HT-29 (cell line): ENCODE measurements at places on chromosomes 13 and 19.

DNA sequence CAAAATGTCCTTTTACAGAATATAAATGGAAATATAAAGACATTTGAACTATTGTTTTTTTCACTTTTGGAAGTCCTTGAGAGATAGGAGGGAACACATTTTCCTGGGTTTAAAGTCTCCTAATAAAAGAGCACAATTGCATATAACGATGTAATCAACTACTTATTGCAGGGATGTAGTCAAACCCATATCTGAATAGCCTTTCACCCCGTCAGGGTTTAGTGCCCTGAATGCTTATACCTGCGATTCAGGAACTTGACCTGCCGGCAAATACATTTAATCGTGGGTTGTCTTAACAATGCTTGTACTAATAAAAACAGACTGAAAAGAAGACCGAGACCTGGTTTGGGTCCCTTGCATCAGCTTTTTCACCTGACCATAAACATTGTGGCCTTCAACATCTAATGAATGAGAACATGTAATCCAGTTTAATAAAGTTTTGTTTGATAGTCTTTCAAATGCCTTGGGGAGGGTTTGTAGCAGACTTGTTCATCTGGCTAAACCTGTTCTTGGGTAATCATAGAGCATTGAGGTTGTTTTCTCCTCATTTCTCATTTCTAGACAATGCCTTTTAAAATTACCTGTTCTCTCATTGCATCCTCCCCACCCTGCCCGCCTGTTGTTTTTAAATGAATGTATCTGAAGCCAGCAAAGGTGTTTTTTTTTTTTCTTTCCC is 7.0 kb downstream of the KLF5 start:
- DNase-seq: peak; percentile 99

DNA sequence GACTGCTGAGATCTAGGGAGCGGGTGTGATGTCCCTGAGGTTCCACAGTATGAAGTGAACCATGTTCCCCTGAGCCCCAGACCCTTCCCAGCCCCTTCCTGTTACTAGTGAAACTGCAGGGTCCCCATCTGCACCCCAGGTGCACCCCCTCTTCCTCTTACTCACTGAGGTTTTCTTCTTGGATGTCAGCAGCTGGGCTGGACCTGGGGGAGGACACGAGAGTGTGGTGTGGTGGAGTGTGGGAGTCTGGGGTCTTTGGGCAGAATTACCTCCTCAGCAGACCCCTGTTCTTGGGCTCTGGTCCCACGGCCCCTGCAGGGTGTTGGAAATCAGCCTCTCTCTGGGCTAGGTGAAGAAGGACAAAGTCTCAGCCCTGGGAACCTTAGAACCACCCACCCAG is 3.3 kb upstream of the LILRA6 start:
- no peak for DNase-seq

GRCh38 chr13:80001510-80001842 is 339.4 kb downstream of the SPRY2 start:
- no peak for DNase-seq

DNA sequence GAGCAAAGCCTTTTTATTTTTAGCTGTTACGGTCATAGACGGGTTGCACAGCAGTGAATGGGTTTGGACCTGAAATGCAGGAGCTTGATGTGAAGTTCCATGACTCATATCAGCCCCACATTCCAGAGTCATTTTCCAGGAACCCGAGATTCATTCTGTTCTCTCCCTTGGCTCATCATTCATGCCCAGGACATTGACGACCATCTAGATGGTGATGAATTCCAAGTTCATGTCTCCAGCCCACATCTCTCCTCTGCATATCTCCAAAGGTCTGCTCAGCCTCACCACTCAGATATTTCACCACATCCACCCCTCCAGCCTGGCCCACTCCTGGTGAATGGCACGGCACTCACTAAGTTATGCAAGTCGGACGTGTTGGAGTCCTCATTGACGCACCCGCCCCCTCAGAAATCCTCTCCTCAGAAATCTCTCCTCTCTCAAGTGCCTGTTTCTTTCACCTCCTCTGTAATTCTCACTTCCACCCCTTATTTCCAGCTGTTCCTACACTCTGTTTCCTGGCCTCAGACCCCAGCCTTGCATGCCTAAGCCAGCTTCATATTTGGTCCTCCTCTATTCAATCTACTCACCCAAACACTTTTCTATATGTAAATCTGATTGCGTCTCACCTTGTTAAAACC is 83.1 kb downstream of the ALOX5AP start:
- no peak for DNase-seq

DNA sequence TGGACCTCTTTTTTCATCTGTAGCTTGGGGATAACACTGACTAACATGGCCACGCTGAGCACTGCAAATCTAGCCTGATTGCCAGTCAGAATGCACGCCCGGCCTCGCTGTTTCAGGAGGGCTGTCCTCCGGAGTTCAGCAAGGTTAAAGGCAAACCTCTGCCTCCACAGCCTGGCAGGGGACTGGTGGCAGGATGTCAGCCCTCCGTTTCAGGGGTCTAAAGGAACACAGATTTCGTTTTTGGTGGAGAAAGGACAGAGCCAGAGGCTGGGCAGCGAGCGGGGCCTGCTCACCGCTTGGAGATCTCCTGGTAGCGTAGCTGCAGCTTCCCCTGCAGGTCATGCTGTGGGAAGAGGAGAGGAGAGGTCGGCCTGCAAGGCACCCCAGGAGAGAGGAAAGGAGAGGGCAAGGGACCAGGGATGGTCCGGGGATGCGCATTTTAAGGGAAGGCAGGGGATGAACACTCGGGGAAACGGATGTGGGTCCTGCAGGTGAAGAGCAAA is 560 bp downstream of the NDUFA7 start:
- no peak for DNase-seq

GRCh38 chr13:23513455-23513854 is 56.8 kb upstream of the TNFRSF19 start:
- DNase-seq: no peak

DNA sequence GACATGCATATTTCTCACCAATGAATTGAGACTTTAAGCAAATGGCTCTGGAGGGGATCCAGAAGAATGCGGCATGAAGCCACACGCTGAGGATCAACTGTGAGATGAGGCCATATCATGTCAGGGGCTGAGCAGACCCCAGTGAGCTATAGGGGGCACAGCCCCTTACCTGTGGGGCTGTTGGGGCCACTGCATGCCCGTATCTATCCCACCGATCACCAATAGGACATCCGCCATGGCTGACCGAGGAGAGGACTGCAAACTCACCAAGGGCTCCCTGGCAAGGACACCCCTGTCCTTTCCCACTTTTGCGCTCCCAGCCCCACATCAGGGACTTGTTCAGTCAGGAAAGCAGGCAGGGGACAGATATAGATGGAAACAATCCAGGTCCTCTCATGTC is 78.0 kb downstream of the SERP2 start:
- no peak for DNase-seq

- DNase-seq: no peak
Observed at GRCh38 chr13:109955598-109955997, 169.2 kb upstream of the IRS2 start.

DNA sequence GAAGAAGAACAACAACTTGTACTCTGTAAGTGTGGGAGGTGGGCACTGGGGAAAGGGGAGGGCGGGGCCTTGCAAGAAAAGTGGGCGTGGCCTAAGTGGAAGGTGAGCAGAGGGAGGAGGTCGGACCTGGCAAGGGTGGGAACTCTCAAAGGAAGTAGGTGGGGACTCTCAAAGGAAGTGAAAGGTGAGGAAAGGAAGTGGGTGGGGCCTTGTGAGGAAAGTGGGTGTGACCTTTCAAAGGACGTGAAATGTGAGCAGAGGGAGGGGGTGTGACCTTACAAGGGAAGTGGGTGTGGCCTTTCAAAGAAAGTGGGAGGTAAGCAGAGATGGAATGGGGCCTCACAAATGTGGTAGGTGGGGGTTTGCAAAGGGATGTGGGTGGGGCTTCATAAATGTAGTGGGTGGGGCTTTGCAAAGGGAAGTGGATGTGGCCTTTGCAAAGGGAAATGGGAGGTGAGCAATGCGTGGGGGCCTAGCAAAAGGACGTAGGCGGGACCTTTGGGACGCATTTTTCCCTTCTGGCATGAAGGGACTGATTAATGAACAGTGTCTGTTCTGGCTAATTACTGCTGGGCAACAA is 25.9 kb downstream of the ACSBG2 start:
- DNase-seq: peak; percentile 73

- no peak for DNase-seq
Observed at GRCh38 chr13:24709186-24709913, 29.1 kb downstream of the ATP12A start.

DNA sequence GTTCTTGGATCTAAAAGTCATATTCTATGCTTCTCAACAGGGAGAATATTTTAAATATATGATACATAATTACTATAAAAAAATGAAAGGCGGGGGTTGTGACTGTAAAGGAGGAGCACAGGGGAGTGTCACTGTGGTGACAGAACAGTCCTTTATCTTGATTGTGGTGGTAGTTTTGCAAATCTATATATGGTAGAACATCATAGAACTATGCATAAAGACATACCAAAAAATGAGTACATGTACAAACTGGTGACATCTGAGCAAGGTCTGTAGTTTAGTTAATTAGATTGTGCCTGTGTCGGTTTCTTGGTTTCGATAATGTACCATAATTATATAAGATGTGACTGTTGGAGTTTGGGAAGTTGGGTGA is 38.7 kb upstream of the GARRE1 start:
- DNase-seq: no peak

GRCh38 chr13:50629497-50629896 is 214.0 kb downstream of the DLEU7 start:
- DNase-seq: no peak

- no peak for DNase-seq
Observed at GRCh38 chr19:2186071-2186846, 22.5 kb downstream of the DOT1L start.

DNA sequence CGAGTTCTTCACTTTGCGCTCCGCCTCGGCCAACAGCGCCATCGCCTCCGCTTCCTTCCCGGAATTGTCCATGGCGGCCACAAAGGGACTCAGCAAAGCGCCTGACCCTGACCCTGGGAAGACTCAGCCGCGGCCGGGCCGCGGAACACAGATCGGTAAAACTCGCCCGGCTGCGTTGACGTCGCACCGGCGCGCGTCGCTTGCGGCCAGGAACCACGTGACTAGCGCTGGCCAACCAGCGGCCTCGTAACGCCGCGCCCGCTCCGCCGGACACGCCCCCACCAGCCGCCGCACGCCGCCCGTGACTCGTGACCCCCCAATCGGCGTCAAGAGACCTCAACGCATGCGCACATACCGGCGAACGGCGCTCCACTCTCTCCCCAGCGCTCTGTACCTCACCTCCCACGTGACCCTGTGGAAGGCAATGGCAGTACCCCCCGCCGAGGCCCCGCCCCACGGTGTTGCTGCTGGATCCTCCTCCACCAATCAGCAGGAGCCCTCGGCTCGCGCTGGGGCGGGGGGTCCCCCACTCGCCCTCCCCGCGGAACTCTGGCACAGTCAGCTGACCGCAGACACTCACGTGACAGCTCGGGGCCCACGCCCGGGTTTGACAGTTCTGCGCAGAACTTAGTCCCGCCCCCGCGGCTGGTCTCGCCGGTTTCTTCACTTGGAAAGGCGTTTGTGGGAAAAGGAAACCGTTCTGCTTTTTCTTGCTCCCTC is at the start of gene NAPA:
NAPA (minus strand) TSS at position 195 of the 720 bp plus-strand sequence; CDS start at position 72, 123 bp downstream.
- DNase-seq: peak; percentile 100

DNA sequence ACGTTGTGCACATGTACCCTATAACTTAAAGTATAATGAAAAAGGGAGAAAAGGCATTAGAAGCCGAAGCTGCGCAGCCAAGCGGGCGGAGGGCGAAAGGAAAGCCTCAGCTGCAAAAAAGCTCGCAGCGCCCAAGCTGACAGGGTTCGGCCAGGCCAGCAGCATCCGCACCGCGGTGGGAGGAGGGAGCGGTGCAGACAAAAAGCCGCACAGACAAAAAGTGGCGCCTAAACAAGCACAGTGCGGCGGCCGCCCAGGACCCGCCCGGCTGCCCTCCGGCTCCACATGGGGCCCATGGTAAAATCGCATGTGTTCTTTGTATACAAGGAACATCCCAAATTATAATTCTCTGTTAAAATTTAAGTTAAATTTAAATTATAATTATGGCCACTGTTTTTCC is 42.4 kb downstream of the PSG3 start:
- DNase-seq: no peak

DNA sequence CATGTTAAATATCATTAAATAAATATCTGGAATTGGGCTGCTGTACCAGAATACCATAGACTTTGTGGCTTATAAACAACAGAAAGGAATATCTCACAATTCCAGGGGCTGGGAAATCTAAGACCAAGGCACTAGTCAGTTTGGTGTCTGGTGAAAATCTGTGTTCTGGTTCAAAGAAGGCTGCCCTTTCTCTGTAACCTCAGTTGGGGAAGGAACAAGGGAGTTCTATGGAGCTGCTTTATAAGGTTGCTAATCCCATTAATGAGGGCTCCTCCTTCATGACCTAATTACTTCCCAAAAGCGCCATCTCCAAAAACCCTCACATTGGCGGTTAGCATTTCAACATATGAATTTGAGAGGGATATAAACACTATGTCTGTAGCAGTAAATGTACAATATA is 480.9 kb downstream of the GPC5 start:
- no peak for DNase-seq

GRCh38 chr13:33537676-33538075 is 252.1 kb upstream of the STARD13 start:
- DNase-seq: no peak

DNA sequence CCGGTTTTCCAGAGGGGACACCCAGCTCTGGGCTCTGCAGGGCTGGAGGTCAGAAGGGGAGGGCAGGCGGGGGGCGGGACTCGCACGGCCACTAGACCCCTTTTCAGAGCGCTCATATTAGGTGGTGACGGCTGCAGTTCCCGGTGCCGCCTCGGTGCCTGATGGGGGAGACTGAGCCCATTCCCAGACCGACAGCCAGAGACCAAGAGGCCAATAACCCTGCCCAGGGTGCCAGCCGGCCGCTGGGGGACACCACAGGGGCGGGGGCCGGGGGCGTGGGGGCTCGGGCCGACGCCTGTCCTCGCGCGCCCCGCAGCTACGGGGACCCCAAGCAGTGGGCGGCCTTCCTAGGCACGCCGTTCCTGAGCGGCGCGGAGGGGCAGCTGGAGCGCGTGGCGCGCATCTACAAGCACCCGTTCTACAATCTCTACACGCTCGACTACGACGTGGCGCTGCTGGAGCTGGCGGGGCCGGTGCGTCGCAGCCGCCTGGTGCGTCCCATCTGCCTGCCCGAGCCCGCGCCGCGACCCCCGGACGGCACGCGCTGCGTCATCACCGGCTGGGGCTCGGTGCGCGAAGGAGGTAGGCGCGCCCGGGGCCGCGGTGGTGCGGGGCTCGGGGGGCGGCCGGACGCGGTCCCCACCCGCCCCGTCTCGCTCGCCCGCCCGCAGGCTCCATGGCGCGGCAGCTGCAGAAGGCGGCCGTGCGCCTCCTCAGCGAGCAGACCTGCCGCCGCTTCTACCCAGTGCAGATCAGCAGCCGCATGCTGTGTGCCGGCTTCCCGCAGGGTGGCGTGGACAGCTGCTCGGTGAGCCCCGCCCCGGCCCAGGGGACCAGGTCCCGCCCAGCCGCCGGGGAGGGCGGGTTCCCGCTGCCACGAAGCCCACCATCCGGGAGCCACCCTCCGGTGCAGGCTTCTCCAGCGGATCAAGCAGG is 2.4 kb downstream of the TIMM13 start:
- no peak for DNase-seq

GRCh38 chr13:111335298-111335697 is 14.9 kb downstream of the TEX29 start:
- DNase-seq: no peak
